ENCODE measurements at places on chromosomes 1 and 21.

- DNase-seq = peak; percentile 6
These were observed 63.4 kb upstream of the NEK2 start for GRCh38 chr1:211738691-211739301.

GRCh38 chr1:32828341-32828740 is 10.9 kb downstream of the S100PBP start:
- DNase-seq = no peak

DNA sequence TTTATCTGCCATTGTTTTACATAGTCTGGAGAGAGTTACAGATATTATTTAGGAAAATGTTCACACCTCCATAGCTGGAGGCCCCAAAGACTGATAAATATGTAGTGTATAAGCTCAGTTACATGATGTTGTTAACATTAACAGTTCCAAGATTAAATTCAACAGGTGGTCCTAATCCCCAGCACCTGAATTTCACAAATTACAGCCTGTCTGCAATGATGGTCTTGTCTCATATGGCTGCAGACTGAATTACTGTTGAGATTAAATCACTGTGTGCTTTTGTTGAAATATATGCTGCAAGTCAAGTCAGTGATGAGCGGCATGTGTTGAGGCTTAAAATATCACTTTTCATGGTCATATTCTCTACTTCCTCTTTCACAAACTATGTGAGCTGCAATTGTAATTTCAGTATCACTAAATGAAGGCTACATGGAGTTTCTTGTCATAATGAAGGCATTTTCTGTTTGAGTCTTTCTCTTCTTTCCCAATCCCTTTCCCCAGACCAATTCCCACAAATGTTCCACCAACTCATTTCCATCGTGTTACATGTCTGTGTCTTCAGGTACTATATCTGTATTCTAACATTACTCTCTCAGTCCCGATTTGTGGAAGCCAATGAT is 4.2 kb downstream of the ST6GALNAC5 start:
- DNase-seq = no peak

DNA sequence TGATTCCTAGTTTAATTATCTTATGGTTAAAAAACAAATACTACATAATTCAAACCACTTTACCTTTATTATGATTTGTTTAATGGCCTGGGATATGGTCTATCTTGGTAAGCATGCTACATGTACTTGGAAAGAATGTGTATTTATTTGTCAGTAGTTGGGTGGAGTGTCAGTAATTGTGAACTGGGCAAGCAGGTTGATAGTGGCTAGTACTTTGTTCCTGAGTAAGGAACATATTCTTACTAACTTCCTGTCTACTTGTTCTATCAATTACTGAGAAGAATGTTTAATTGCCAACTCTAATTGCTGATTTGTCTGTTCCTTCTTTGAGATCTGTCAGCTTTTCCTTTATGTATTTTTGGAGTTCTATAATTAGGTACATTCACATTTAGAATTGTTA is 49.2 kb upstream of the ABCG1 start:
- DNase-seq = no peak

- no peak for DNase-seq
These were observed 16.9 kb upstream of the COL11A1 start for GRCh38 chr1:103125219-103125618.

GRCh38 chr1:206808615-206809014 is 36.3 kb upstream of the IL10 start:
- peak; percentile 67 for DNase-seq

DNA sequence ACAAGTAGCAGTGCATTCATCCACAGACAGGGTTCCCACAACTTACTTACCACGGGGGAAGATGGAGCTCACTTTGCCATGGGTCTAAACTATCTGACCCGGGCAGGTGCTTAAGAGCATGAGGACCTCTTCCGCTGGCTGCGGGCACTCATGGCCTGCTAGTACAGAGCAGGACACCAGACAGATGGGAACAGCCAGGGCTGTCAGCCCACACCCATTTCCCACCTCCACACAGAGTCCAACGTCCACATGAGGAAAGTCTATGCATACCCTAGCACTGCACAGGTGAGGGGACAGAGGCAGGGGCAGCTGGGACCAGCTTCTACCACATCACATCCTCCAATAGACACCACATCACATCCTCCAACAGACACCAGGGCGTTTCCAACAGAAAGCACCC is 35.8 kb upstream of the PRDM15 start:
- DNase-seq = no peak

All from CD8-positive, alpha-beta memory T cell (primary cell).